ENCODE measurements at places on chromosomes 1 and 21.

DNA sequence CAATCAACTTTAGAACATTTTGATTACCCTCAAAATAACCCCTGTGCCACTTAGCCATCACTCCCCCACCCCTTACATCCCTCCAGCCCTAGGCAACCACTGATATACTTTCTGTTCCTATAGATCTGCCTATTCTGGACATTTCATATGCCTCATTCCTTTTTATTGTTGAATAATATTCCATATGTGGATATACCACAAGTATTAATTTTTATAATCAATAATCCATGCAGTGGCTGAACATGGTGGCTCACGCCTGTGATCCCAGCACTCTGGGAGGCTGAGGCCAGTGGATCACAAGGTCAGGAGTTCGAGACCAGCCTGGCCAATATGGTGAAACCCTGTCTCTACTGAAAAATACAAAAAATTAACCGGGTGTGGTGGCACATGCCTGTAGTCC lies 20.1 kb upstream of the MED18 start:
- DNase-seq = no peak

DNA sequence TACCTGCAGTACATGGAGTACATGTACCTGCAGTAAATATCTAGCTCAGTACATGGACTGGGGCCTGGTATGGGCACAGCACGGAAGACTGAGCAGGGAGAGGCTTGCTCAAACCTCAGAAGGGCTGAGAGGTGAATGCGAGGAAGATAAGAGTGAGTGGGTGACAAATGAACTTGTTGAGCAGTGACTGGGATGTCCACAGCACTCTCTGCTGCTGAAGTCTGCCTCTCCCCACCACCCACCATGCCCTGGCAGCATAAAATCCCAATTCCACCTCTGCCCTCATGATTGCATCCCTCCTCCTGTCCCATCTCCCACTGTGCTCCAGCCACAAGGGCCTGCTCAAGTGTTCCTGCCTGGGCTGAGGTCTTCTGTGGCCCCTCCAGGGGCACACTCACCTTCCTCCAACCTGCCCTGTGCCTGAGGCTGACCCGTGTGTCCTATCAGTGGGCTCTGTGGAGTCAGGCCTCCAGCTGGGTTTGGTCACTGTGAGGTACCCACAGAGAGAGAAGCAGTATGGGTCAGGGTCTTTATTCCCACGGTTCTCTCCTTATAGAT lies 114.2 kb downstream of the FOXD2 start:
- no peak for DNase-seq

GRCh38 chr1:240499012-240499411 lies 112.9 kb downstream of the GREM2 start:
- DNase-seq = no peak

DNA sequence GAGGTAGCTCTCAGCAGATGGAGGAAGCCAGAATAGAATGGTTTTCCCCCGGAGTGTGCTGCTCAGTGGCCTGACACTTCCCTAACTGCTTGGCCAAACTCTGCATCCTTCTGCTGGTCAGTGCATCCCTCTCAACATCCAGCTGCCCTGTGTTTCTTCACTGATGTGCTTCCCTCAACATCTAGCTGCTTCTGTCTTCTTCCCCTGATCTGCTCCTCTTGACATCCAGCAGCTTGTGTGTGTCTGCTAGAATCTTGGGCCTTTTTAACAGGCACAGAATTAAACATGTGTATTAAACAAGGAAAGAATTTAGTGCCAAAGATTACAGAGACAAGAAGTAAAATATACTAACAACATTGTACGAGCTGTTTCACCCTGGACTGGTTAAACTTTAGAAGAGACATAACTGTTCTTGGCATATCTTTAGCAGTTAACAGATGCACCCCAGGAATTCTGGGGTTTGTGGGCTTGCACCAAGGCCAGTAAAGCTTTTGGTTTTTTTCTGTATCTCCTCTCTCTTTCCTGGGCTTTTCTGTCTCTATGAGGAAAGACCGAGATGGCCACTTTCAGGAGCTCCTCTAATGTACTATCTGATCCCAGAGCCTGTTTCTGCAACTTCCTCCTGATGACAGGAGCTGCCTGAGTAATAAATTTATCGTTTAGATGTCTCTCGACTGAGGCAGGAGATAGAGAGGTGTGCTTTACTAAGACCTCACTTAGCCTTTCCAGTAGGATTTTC lies 34.8 kb upstream of the HSD3B1 start:
- DNase-seq = no peak

DNA sequence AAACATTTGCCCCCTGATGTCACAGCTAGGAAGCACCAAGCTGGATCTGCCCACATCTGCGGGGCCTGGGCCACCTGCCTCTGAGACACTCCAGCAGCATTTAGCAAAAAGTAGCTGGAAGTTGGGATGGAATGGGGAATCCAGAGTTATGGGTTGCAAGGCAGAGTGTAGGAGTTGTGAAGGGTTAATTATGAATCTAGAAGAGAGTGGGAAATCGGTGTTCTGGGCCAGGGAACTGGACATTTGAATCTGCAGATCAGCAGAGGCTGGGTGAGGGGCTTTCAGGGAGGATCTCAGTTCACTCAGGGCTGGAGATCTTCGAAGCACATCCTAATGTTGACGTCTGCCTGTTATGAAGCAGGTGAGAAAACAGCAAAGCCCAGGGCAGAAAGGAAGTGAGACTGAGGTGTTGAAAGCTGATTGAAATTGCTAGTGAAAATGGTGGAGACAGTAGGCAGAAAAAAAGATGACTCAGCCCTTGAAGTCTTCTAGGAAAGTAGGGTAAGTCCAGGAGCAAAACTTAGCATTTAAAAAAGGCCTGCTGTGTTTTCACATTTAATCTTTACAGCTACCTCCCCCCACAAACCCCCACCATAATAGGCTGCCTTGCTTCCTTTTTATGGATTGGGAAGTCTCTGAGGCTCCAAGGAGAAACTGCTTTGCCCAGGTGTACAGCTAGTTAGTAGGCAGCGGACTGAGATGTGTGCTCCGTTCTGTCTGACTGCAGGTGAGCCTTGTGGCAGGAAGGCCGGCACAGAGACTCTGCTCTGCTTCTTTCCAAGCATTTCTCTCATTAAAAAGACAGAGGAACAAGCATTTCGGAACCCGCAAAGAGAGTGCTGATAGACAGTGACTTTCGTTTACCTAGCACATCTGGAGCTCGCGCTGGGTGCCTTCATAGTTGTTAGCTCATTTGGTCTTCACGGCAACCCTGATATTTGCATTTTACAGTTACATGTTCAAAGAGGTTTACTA lies 7.2 kb downstream of the VANGL1 start:
- DNase-seq = no peak

DNA sequence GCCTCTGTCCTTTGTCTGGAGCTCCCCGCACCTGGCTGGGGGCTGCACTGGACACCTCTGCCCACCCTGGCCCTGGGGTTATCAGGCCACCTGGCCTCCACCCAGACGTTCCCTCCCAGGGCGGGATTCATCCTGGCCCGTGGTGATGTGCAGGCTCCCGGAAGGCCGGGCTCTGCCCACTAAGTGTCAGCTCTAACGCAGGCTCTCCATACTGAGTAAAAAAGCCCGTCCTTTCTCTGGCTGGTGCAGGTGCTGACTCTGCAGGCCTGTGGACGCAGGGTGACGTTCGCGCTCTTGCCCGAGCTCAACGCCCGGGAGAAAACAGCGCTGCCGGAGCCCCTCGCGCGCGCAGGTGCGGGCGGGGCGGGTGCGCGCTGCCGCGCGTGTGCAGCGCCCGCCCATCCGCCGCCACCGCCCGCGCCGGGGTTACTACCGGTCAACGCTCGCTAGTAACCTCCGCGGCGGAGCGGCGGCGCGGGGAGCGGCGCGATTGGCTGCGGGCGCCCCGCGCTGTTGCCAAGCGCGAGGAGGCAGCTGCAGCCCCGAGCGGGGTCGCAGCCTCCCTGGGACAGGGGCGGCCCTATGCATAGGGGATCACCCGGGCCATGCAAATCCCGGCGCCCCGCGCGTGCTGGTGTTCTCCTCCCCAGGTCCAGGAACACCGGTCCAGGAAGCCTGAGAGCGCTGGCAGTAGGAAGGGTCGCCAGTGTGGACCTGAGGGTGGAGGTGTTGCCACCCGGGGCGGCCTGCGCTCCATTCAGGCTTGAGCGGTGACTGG lies 15.7 kb downstream of the ABCG1 start:
- DNase-seq = no peak

DNA sequence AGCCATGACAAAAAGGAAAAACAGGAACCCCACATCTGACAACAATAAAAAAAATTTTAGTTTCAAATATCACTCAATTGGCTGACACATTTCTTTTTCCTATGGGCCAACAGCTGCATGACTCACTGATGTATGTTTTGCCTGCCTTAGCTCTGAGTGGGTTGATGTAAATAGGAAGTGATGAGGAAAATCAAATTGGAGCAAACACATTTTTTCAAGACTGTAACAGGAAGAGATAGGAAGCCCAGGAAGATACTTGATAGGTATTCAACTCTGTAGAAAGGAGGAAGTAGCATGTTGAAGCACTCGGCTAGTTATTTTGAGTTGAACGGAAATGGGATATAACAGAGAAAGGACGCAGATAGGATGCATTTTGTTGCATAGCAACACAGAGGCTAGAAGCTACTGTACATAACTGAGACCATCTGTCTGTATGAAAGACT lies 168.0 kb upstream of the NR5A2 start:
- no peak for DNase-seq

- no peak for DNase-seq
Observed at GRCh38 chr1:26731233-26731902, 35.6 kb downstream of the ARID1A start.

DNA sequence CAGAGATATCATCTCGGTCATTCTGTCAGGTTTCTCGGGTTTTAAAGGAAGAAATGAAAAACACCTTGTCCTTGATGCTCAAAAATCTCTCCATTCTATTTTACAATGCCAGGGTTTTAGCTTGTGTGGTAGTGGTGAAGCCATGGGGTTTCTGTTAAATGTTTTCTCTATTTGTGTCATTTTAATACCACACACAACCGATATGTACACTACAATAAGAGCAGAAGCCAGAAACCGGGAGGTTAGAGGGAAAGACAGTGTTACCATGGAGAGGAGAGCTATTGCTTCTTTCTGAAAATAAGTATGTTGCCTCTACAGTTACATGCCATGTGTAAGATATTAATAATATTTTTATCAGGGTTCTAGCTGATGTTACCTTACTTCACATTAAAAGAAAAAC lies 2.8 kb downstream of the SLC35D1 start:
- DNase-seq = no peak

DNA sequence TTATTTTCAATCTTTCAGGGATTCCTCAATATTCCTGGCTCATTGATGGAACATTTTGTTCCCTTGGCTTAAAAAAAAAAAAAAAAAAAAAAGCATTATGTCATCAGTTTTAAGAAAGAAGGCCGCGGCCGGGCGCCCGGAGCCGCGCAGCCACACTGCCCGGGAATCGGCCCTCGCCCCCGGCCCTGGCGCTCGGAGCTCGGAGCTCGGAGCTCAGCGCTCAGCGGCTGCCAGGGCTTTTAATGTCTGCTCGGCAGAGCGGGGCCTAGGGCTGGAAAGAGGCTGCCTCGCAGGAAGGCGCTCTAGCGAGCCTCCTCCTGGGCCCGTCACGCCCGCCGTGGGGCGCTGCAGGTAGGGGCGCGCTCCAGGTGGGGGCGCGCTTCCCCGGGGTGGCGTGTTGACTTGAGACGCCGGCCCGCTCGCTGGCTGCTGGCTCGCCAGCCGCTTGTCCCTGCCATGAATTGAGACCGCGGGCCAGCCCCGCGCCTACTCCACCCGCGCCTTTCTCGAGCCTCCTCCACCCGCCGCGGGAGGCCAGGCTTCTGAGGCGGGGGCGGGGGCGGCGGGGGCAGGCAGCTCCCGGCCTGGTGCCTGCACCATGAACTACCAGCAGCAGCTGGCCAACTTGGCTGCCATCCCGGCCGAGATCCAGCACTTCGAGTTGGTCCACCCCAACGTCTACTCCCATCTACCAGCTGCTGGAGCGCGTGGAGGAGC lies 5.4 kb upstream of the TDRD5 start:
- no peak for DNase-seq

GRCh38 chr1:116453481-116453880 lies 80.4 kb downstream of the ATP1A1 start:
- DNase-seq = no peak

GRCh38 chr1:217211486-217211885 lies 419.4 kb downstream of the GPATCH2 start:
- no peak for DNase-seq

DNA sequence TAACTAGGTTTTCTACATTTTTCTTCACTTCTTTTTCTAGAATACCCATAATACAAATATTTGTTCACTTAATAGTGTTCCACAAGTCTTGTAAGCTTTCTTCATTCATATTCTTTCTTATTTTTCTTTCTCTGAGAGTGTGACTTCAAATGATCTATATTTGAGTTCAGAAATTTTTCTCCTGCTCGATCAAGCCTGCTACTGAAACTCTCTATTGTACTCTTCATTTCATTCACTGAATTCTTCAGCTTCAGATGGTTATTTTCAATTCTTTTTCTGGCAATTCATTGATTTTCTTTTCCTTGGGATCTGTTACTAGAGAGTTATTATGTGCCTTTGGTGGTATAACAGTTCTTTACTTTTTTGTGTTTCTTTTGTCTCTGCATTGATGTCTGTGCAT lies 82.5 kb upstream of the CAMK1G start:
- DNase-seq = no peak

GRCh38 chr1:24641646-24642151 lies 1.4 kb upstream of the SRRM1 start:
- DNase-seq = no peak

- no peak for DNase-seq
Observed at GRCh38 chr1:21820597-21821232, 8.7 kb downstream of the LDLRAD2 start.

GRCh38 chr1:77697441-77697840 lies 15.0 kb upstream of the ZZZ3 start:
- no peak for DNase-seq

DNA sequence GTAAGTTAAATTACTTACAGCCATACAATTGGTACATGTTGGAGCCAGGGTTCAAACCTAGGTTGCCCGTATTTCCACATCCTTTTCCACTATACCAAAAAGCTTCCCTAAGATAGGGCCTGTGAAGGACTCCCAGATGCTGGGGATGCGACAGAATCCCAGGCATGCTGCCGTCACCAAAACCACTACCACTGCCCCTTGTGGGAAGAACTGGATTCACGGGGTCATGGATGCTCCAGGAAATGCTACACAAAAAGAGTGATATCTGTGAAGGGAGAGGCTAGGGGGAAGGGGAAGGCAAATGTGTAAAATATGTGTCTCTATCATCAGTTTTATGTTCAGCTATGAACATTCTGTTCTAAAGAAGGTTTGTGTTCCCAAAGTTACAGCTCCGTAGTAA lies 133.9 kb upstream of the IVNS1ABP start:
- DNase-seq = no peak

DNA sequence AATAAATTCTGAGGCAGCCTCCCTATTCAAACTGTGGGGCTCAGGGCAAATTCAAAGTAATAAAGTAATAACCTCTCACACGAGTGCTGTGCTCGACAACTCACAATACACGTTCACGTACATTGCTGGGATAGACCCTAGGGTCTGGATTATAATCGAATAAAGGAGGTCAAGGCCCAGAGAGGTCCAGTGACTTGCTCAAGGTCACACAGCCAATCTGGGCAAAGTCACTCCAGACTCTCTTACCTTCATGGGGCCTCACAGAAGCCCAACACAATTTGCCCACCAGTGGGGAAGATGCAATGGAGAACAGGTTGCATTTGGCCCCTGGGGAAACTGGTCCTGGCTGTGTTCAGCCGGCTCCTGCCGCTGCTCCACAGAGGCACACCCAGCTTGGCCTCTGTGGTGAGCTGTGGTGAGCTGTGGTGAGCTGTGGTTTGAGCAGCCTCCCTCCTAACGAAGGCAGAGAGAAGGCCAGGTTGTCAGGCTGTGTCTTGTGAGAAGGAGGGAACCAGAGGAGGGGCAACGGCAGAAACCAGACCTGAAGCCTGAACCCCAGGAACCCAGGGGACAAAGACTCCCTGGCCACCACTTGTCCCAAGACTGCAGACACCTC lies 35.1 kb downstream of the NUAK2 start:
- DNase-seq = peak; percentile 78

GRCh38 chr1:169115891-169116585 lies 9.5 kb downstream of the ATP1B1 start:
- no peak for DNase-seq
